Left renal cortex interstitium (tissue), 4 donors: ENCODE measurements at places on chromosomes 7 and 10. TPM values are rescaled to one million over a fixed set of nuclear protein-coding genes. Genes with fewer than 3 reads are reported as not detected.

NUPR2 gene
- 2.9 TPM for polyA plus RNA-seq

PCBD1 gene
- 121 TPM for polyA plus RNA-seq

FXYD4 gene
- polyA plus RNA-seq: not detected

GJD4 gene
- 0.20 TPM for polyA plus RNA-seq

ADGRA1 gene
- 1.6 TPM for polyA plus RNA-seq

GRID2IP gene
- 1.1 TPM for polyA plus RNA-seq

MTG1 gene
- polyA plus RNA-seq: 104 TPM

DNA sequence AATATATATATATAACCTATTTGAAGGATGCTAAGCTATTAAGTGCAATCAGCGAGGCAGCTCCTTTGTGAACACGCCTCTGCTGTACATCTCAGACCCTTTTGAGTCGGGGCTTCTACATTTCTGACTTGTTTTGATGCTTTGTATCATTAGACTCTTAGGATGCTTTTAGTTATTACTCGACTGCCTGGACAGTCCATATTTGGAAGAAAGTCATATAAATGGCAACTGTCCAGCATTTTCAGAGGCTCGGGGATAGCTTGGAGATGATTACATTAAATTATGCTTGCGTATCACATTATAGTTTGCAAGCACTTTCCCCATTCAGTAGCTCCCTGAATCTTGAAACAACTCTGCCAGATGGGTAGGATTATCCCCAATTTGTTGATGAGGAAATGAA lies 257.9 kb downstream of the PTEN start:
- no peak for DNase-seq

DNA sequence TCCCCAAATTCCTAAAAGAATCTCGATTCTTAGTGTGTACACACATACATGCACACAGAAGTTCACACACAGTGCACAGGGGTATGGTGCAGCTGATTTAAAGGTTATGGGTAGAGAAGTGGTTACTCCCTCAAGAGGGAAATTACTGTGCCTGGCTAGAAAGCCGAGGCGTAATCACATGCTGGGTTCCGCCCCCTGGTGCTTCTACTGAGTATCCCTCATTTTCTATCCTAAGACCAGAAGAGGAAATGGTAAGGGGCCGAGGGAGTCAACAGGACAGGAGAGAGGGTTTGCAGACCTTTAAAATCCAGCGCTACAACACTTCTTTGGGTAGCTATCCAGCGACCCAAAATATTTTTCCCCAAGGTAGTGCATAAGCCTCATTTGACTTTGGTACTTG lies 147.3 kb upstream of the TMEM196 start:
- no peak for DNase-seq

DNA sequence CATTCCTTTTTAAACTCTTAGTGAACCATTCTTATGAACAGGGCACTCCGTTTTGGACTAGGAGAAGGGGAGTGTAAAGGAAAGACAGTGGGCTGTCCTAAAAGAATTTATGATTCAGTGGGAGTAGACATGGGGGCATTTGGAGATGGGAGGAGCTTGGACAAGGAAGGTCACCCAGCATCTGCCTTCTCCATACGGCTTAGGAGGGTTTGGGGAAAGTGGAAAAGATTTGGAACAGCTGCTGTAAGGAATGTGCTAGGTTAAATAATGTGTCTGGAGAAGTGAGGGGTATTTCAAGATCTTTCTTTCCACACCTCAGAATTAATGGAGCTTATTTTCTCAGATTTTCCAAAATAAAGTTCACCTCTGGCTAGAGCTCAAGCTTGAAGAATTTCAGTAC lies 24.0 kb downstream of the SLC35G1 start:
- no peak for DNase-seq

DNA sequence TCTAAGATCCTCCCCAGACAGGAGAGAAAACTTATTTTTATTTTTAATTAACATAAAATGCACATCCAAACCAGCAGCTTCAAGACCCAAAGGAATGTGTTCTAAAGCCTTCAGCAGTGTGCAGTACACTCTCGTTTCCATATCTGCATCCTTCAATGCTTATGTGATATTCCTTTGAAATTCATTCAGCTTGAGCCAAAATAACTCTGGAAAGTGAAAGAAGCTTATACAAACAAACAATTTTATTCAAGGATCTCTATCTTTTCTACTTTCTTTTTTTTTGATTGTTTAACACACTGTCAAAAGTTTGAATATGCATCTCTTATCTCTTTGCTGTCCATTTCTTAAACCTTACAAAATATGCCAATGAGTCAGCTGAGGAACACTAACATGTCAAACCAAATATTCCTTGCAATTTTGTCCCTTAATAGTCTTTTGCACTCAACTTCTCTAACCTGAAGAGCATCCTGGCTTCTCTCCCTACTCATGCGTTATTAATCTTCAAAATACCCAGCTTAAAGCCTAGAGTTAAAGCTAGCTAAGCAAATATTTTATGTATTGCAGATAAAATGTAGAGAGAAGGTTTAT lies 124.3 kb downstream of the THSD7A start:
- DNase-seq: no peak

GRCh38 chr7:151375530-151376217 lies 34.1 kb downstream of the NUB1 start:
- no peak for DNase-seq

DNA sequence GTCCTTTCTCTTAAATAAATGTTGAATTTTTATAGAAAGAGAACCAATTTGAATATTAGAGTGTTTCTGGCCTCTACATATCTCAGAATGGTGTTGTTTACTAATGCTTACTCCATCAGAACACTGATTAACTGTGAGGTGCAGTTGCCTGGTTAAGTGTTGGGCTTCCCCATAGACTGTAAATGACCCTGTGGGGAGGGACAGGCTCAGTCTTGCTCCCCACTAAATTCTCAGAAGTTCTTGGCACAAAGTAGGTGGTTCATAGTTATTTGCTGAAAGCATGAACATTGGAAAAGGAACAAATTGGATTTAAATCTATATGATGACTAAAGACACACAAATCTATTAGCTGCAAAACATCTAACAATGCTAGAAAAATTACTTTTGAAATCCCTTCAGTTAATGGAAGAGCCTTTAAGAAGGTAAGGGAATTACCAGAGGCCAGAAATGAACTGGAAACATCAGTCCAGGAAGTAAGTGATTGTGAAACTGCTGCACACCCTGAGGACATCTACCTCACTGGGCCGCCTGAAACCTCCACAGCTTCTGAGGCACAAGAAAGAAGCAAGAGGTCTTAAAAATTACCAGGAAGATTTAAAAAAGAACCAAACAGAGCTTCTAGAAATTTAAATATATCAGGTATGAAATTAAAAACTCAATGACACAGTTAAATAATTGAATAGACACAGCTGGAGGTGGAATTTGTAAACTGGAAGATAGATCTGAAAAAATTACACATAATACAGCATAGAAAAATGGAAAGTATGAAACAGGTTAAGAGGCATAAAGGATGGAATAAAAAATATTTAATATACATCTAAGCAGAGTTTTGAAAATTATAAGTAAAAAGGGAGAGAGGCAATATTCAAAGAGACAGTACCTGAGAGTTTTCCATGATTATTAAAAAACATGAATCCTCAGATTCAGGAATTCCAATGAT lies 17.8 kb upstream of the COMTD1 start:
- DNase-seq: no peak

DNA sequence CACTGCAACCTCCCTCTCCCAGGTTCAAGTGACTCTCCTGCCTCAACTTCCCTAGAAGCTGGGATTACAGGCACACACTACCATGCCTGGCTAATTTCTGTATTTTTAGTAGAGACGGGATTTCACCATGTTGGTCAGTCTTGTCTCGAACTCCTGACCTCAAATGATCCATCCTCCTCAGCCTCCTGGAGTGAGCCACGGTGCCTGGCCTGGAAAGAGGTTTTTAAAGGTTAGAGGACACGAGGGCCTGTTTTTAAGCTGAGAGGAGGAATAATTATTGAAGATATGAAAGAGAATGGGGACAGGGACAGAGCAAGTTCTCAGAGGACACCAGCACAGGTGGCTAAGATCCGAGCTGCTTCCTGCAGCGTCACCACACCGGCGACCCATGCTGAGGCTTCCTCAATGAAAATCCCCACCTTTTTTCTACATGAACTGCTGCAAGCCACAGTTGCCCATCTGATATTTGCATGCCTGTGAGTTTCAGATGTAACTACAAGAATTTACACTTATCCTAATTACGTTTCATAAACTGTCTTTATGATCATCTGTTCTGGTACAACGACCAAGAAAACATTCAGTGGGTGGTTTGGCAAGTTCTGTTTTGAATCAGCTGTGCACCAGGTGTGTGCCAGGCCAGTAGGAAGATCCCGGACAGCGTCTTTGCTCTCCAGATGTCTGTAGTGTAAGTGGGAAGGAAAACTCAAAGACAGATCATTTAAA lies 76.0 kb downstream of the HIP1 start:
- no peak for DNase-seq

DNA sequence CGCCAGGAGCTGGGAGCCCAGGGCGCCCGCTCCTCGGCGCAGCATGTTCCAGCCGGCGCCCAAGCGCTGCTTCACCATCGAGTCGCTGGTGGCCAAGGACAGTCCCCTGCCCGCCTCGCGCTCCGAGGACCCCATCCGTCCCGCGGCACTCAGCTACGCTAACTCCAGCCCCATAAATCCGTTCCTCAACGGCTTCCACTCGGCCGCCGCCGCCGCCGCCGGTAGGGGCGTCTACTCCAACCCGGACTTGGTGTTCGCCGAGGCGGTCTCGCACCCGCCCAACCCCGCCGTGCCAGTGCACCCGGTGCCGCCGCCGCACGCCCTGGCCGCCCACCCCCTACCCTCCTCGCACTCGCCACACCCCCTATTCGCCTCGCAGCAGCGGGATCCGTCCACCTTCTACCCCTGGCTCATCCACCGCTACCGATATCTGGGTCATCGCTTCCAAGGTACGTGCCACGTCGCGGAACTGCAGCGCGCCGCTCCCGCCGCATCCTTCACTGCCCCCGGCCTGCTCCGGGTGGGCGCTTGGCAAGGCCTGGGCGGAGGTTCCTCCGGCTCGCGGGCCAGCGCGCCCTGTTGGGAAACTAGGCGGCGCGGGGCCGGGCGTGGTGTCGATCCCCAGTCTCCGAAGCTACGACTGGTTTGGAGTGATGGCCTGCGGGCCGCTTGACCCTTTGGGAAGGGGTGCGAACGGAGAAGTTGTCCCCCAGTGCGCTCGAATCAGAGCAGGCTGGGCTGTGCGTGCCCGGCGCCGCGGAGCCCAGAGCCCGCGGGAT lies 868 bp downstream of the EMX2 start:
- DNase-seq: no peak

GRCh38 chr7:121796381-121796780 lies 76.6 kb upstream of the PTPRZ1 start:
- DNase-seq: no peak

DNA sequence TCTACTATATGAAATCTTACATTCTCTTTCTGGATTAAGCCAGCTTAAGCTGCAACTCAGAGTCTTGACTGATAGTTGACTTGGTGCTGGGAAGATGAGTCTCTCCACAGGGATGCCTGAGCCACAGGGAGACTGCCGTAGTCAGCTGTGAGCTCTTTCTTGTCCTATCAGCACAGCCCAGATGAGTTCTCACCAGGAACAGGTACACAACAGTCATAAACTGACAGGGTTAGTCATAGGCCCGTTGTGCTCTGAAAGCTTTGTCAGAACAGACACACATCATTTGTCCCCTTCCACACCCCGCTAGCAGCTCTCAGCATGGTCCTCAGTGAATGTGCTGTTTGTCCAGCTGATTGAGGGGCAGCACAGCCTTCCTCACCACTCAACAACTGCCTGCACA lies 221.6 kb downstream of the RPS24 start:
- no peak for DNase-seq

GRCh38 chr7:158396982-158397862 lies 190.4 kb downstream of the PTPRN2 start:
- DNase-seq: no peak

GRCh38 chr7:130379921-130380860 lies at the start of gene CPA1:
TSS of gene CPA1 (plus strand) at chr7:130380494. CDS start at chr7:130380521, 27 bp downstream.
- no peak for DNase-seq

- peak; percentile 68 for DNase-seq
Observed at GRCh38 chr7:79452032-79452494, 1.4 kb downstream of the MAGI2 start.
